ENCODE measurements at places on chromosomes 7 and 10. TPM values are rescaled to one million over a fixed set of nuclear protein-coding genes. Genes with fewer than 3 reads are reported as not detected.

DNA sequence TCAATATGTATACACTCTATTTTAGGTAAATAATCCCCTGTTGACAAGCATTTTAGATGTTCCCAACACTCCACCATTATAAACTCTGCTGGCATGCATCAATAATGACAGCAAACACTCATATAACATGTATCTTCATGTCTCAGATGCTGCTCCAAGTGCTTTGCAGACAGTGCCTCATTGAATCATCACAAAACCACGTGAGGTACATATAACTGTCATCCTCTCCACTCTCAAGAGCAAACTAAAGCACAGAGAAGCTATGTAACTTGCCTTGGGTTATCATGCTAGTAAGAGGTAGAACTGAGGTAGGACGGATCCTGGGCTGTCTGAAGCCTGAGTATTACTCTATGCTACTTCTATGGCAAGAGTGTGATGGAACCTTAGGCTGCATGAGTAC is 72.5 kb upstream of the GSDME start:
- DNase-seq: no peak

The RNF148 gene
- 0.61 TPM for total RNA-seq

The ZNF804B gene
- total RNA-seq: 0.23 TPM

The DENND2A gene
- total RNA-seq: 12.5 TPM

The PIK3CG gene
- total RNA-seq: 2.5 TPM

The CPN1 gene
- not detected for total RNA-seq

The LUC7L2 gene
- total RNA-seq: 49.3 TPM

Measured in right cardiac atrium (tissue), 5 donors.